Left hindlimb (tissue), 1 donor: ENCODE measurements at places on chromosomes 7 and 10.
A peak's percentile ranks its signal among the peaks of the same experiment; 100 is the strongest.

DNA sequence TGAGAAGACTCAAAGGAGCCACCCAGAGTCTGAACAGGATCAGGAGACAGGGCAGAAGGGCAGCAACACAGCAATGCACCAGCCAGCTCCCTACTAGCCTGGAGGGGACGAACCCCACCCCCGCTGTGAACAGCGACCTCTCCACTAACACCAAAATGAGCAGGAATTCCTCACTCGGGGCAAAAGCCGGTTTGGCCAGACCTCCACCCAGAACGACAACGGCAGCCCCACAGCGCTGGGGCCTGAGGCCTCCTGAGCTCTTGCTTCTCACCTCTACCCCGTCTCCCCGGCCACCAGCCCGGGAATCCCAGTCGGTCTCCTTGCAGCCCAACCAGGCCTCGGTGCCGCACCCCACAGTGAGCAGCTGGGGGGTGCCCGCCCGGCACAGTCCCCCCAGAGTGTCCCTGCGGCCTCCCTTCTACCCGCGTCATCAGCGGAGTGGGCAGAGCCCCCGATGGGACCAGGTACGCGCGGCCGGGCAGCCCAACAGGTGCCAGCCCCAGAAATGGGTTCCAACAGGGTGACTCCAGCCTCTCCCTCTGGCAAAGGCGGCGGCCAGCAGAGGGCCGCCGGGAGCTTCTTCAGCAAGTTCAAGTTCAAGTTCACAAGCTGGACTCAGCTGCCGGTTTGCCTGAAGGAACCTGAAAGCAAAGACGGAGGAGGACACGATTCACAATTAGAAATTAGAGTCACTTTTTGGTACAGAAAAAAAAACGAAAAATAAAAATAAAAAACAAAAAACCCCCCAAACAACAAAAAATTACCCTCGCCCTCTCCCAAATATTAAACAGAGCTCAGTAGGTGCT is 129.0 kb downstream of the MARCHF5 start:
- peak; percentile 33 for DNase-seq

DNA sequence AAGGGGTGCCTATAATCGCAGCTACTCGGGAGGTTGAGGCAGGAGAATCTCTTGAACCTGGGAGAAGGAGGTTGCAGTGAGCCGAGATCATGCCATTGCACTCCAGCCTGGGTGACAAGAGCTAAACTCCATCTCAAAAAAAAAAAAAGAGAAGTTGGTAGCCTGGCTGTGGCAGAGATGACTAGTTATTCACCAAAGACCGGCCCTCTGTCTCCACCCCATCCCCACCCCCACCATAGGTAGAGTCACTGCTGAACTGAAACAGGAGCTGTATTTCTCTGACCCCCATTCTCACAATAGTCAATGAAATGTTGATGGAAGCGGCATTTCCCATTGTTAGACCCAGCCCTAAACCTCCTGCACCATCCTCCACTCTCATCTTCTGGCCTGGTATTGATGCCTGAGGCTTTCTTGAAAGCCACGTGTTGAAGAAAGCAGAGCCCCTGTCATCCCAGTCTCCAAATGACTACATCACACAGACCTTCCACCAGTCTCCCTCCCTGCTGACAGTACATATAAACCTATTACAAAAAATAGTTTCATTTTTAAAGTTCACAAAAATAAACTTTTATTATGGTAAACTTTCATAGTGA is 9.4 kb upstream of the PIK3CG start:
- DNase-seq = no peak

DNA sequence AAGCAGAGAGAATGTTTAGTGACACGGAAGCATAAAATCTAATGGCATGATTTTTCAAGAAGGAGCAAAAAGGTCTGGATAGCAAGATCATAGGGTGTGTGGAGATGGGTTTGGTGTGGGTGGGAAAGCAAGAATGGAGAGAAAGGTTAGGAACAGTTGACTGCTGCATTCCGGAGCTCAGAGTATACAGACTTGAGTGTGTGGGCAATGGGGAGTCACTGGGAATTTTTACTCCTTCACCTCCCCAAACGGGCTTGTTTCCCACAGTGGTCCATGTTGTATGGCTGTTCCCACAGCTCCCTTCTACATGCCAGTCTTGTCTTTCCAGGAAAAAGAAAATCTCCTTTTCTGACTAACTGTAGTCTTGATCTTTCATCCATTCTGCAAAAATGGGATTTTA is 122.1 kb downstream of the CDK6 start:
- no peak for DNase-seq

DNA sequence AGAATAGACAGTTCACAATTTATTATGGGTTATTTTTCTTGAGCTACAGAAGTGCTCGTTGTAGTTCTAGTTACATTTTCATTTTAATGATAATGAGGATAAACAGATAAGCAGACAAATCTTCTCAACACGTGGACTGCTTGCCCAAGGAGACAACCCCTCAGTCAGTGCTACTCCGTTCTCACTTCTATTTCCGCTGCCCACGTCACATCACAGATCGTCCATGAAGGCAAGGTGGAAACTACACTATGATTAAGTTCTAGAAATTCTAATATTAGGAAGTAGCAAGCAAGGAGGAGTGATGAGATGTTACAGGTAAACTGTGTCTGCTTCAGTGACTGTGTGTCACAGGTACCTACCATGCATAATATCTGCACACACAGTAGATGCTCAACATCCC is 210.5 kb downstream of the CHCHD3 start:
- DNase-seq = no peak

- no peak for DNase-seq
Observed at GRCh38 chr10:9848981-9849380, 1168.7 kb upstream of the CELF2 start.

DNA sequence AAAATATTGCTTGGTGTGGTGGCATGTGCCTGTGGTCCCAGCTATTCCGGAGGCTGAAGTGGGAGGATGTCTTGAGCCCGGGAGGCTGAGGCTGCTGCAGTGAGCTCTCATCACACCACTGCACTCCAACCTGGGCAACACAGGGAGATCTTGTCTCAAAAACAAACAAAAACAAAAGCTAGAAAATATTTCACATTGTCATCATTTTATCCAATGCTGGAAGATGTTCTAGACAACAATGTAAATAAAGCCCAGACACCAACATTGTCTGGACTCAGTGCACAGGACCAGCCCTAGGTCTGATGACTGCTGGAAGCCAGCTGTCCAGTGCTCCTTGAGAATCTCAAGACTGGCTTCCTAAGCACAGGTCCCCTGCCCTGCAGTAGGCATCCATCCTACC is 13.5 kb downstream of the SEPHS1 start:
- DNase-seq = no peak

DNA sequence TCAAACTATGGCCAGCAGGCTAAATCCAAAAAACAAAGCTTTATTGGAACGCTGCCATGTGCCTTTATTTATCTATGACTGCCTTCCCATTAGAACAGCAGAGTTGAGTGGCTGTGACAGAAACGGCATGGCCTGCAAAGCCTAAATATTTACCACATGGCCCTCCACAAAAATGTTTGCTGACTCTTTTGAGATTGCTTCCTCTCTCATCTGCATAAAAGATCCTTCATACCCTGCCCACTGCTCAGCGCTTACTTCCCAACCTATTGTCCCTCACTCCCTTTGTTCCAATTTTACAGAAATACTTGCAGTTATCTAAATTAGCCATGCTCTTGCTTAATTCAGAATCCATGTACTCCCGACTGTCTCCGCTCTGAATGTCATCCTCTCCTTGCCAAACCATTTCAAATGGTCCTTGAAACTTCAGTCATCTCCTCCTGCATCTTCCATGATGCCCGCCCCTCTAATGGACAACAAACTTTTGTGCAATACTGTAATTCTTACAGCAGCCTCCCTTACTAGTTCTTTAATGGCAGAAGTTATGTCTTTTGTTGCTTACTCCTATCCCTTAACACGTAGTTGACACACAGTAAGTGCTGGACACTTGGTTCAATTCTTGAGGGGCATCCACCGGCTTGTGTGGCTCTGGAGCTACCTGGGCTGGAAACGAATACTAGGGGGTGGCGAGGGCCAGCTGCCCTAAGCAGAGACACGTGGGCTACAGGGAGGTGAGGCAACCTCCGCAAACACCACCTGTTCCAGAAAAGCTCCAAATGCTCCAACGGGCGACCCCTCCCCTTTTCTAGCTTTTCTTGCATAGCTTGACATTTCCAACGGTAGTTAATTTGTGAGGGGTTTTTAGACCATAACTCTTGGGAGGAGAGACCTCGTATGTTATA is 832 bp downstream of the XRCC2 start:
- DNase-seq = no peak

- DNase-seq = no peak
Observed at GRCh38 chr10:51667678-51668335, 31.6 kb downstream of the CSTF2T start.

DNA sequence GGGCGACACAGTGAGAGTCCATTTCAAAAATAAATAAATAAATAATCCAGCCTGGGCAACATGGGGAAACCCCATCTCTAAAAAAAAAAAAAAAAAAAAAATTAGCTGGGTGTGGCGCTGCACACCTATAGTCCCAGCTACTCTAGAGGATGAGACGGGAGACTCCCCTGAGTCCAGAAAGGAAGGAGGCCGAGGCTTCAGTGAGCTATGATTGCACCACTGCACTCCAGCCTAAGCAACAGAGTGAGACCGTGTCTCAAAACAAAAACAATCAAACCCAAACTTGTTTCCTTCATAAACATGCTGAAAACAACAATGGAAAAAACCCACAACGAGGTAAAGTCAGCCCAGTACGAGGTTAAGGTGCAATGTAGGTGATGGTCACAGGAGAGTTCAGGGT is 1.2 kb downstream of the COX19 start:
- DNase-seq = no peak

DNA sequence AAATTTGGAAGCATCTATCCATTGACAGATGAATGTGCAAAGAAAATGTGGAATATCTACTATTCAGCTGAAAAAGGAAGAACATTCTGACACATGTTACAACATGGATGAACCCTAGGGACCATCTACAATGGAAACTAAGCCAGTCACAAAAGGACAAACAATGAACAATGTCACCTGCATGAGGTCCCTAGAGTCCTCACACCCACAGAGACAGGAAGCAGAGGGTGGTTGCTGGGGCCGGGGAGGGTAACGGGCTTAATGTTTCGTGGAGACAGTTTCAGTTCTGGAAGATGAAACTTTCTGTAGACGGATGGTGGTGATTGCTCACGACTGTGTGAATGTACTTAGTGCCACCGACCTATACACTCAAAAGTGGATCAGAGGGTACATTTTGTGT is 282.9 kb downstream of the ADARB2 start:
- DNase-seq = no peak

DNA sequence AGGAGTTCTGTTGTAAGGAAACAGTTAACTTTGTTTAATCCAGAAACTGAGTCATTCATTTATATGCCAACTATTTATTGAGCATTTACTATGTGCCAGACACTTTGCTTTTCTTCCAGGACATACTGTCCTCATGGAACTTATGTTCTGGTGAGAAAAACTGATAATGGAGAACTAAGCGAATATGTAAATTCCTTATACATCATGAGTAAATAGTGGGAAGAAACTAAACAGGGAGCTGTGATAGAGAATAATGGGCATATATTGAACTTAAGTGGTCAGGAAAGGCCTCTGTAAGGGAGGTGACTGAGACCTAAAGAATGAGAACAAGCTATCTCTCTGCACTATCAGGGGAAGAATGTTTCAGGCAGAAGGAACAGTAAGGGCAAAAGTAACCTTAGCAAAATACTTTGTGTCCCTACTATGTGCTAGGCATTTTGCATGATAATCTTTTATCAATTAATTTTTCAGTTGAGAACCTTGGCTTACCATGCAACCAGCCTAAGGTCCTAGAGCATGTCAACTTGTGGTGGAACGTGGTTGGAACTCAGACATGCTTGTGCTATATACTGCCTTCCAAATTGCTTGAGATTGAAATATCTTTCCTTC is 45.4 kb downstream of the ST7 start:
- no peak for DNase-seq

DNA sequence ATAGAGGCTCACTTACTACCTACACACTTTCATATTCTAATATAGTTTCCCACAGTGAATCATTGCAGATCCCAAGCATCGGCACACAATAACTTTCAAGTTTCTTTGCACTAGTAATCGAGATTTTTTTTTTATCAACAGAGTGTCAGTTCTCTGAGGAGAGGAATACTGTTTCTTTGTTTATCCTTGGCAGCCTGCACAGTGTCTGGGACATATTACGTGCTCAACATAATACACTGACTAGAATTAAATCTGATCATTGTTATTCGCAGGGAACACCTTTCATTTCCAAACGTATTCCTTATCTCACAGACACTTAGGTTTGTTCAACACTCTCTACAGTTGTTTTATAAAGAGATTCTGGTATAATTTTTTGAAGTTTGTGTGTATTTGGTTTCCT is 95.3 kb downstream of the CACNA2D1 start:
- DNase-seq = no peak

DNA sequence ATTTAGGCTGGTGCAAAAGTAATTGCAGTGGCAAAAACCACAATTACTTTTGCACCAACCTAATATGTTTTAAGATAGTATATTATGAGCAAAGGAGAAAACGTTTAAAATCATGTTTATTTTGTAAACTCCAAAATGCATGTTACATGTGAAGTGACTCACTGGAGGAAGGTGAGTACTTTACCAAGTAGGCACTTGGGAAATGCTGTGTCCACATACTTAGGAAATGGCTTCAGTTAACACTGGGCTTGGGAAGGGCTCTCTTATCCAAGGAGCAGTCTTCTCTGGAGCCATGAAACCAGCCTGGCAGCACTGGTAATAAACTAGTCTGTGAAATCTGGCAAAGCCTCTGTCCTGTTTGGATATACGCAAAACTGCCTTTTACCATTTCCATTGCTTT is 4.4 kb downstream of the RPS24 start:
- no peak for DNase-seq

DNA sequence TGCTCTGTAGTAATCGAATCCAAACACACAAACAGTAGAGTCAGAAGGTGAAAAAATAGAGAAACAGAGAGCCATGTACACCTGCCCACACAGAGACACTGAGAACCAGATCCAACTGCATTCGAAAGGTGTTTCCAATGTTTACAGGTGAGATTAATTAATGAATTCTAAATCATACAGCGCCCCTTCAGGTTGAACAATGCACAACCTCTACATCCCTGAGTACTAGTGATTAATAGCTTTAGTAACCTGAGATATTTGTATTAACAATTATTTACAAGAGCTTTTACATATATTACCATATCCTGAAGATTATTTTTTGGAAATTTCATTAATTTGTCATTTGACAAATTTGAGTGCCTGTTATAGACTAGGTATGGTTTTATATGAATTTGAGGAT is 7.6 kb upstream of the MRC1 start:
- no peak for DNase-seq

- DNase-seq = no peak
Observed at GRCh38 chr7:2301511-2301863, 12.8 kb downstream of the SNX8 start.

DNA sequence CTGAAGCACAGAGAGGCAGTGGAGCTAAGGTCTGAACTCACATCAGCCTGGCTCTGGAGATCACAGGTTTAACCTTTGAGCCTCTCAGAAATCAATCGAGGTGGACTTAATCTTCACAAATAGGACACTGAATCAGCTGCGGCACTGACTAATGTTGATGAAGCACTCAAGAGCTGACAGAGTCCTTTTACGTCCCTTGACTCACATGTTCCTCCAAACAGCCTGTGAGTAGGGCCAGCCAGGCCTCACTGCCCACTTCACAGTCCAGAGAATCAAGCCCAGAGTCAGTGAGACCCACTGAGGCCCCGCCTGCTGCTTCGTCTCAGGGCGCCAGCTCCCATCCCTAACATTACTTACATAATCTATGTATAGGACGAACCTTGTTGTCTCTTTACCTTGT is 63.1 kb downstream of the TNS3 start:
- DNase-seq = peak; percentile 10

- no peak for DNase-seq
Observed at GRCh38 chr7:105815576-105815975, 60.8 kb downstream of the ATXN7L1 start.

GRCh38 chr7:81185072-81185471 is 266.2 kb upstream of the SEMA3C start:
- no peak for DNase-seq
